ENCODE measurements at places on chromosomes 2 and 18.
A peak's percentile ranks its signal among the peaks of the same experiment; 100 is the strongest.

DNA sequence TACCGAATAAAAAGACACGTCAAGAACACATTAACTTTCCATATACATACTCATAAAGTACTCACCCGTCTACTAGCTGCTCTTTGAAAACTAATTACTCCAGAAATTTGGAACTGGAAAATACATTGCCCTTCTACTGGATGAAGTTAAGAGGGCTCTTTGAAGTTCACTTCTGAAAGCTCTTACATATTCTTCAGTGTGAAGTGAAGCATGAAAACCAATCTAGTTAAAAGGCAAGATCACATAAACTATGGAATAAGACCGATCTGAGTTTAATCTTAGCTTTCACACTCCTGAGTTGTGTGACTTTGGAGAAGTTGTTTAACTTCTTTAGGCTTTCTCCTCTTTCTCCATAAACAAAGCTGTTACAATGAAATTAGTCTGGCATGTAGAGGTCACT, 38.5 kb downstream of the REV1 start:
- DNase-seq, result no peak

DNA sequence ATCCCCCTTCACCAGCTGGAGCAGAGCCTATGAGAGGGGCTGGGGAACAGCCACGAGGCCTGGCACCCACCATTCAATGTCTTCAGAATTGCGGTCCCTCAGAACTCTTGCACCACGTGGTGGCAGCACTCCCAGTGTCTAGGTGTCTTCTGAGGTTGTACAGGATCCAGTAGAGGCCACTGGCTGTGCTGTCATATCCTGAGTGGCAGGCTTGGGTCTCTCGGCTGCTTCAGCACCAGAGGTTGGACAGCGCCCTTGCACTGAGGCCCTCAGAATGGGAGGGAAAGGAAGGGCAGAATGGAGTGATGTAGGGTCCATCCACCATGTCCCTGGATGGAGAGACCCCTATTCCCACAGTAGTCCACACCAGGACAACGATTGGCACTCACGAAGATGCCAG, 112.0 kb upstream of the TEKT4 start:
- peak; percentile 41 for DNase-seq

DNA sequence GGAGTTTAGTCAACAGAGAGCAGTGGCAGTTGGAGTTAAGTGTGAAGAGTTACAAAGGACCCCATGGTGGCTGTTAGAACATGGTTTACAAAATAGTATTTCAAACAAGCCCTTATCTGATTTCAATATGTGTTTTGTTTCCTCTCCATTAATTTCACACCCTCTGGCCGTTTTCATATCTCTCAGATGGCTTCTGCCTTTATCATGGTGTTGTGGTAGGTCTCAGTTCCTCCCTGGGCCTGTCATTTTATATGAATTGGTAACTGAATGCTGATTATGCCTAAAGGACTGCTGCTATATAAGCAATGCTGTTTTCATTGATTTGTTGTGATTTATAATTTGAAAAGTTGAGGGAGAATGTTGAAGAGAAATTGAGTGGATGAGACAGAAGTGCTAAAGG, 686.7 kb downstream of the NYAP2 start:
- peak; percentile 23 for DNase-seq

- no peak for DNase-seq
These were observed 14.7 kb downstream of the ZC3H6 start for GRCh38 chr2:112290088-112290487.

DNA sequence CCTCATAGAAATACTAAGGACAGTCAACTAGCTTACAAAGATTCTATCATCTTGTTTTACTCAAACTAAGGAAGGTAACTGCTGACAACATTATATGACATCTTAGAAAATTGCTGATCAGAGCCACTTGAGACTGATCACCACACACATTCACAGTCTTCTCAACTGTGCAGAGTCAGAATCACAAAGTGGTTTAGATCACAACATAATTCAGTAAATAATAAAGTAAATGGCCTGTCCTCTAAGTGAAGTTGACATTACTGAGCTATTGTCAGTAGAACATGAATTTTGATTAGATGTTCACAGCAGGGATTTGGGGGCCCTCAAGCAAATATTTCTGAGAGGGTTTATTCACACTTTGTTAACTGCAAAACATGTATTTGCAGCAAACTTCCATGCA, 28.5 kb downstream of the NOL4 start:
- no peak for DNase-seq

DNA sequence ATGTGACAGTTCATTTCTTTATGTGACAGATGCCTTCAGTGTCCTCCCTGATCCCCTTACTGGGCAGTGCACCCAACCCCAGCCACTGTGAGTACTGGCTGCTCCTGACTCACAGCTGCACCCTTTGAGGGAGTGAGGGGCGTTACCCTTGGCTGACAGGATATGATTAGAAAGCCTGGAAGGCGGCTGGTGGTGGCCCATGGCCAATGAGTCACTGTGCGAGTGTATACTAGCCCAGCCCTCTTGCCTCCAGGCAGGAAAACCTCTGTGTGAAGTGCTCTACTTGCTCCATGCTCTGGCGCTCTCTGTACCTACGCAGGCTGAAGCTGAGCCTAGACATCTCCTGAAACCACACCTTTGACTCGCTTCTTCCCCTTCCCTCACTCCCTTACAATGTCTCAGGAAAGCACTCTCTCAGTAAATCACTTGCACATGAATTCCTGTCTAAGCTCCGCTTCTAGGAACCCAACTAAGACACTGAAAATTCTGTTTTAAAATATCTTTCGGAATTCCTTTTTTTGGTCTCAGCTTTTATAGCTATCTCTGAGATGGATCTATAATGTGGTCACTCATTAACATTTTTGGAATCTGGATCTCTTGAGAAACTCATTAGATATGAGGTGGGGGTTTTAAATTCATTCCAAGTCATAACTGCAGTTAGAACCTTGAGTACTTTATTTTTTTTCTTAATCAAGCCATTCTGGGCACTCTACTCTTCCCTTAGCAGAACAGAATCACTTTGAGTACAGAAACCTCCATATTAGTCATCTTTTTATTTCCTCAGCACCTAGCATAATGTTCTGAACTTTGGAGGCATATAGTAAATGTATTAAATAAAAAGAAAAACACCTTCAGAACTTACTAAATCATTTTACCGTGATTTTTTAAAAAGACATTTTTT, 25.3 kb upstream of the STAM2 start:
- DNase-seq, result peak; percentile 90

- peak; percentile 61 for DNase-seq
These were observed 51.1 kb downstream of the PAPOLG start for GRCh38 chr2:60806988-60807681.

GRCh38 chr2:27485496-27485895, 4.0 kb downstream of the IFT172 start:
- DNase-seq, result no peak

DNA sequence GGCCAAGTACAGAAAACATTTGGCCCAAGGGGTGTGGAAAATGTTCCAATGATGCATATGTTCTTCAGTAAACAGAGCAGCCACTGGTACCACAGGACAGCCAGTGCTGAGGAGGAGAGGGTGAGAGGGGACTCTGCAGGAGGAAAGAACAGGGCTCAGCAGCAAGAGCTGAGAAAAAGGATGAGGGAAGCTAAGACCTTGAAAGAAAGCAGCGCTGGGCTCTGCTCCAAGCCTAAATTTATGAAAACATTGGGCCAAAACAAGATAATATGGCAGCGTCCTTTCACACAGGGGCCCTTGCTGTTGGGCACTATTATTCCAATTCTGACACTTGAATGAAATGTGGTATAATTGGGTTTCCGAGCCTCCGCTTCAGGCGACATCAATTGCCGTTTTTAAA, 939.0 kb upstream of the FANCL start:
- no peak for DNase-seq

- no peak for DNase-seq
These were observed 32.3 kb upstream of the SALL3 start for GRCh38 chr18:78947291-78947690.

- no peak for DNase-seq
These were observed 500.9 kb downstream of the RNF144A start for GRCh38 chr2:7417845-7418742.

DNA sequence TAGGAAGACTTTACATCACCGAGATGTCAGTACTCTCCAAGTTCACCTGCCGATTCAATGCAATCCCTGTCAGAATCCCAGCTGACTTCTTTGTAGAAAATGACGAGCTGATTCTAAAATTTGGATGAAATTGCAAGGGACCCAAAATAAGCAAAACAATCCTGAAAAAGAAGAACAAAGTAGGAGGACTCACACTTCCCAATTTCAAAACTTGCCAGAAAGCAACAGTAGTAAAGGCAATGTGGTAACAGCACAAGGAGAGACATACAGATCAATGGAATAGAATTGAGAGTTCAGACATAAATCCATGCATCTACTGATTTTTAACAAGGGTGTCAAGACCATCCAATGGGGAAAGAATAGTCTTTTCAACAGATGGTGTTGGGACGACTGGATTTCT, 52.2 kb downstream of the SMAD7 start:
- DNase-seq, result no peak

- DNase-seq, result no peak
These were observed 24.1 kb upstream of the RBMS1 start for GRCh38 chr2:160517731-160518130.

All from hematopoietic multipotent progenitor cell treated with erythropoietin and hydrocortisone succinate and interleukin-3 and kit ligand, for 6 days (in vitro differentiated cells).